CD4-positive, alpha-beta T cell treated with Interferon gamma for 1 hour (primary cell): ENCODE measurements at places on chromosomes 12 and 14.

- no peak for DNase-seq
Observed at GRCh38 chr14:64855721-64856528, 23.8 kb downstream of the SPTB start.

DNA sequence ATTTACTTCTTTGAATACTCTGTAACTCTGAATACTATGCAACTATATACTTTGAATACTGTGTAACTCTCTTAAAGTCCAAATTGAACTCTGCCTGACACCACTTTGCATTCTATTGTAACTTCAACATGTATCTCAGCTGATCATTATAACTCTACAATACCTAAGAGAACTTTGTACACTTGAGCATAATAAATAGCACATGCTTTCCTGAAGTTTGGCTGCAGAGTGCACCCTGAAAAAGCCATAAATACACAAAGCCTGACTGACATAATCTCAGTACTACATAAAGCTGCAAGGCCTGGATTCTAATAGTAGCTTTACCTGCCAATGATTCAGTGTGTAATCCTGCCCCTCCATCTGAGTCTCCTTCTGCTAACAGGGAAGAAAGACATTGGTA lies 21.3 kb upstream of the COX16 start:
- DNase-seq: no peak

GRCh38 chr12:109292342-109292711 lies 16.8 kb downstream of the FOXN4 start:
- DNase-seq: no peak

- DNase-seq: no peak
Observed at GRCh38 chr12:90631591-90632212, 323.3 kb downstream of the CCER1 start.

DNA sequence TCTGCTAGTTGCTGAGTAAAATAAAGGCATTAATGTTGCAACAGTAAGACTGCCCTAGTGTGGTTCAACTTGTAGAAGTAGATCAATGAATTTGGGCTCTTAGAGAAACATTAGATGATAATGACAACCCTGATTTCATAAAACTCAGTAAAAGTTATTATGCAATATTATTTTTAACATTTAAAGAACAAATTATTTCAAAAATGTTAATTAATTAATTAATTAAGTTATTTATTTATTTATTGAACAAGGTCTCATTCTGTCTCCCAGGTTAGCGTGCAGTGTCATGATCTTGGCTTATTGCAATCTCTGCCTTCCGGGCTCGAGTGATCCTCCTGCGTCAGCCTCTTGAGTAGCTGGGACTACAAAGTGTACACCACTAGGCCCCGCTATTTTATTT lies 1016.4 kb downstream of the VRK1 start:
- DNase-seq: no peak

DNA sequence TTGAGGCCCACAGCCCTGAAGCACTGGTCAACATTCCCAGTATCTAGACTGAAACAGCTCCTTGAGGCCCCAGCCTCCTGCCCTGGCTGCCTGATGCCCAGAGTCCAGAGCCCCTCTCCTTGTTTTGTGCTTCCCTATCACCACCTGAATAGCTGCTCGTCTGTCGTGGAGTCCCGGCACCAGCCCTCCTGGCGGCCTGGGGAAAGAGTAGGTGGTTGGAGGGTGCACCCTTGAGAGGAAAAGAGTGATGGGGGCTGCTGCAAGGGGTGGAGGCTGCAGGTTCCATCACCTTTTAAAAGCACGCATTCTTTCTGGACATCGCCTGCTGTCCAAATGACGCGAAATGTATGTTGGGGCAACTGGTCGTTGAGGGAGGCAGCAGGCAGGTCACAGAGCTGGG lies 3.2 kb downstream of the RABGGTA start:
- DNase-seq: no peak

- no peak for DNase-seq
Observed at GRCh38 chr12:83664650-83665049, 977.9 kb downstream of the TMTC2 start.
